Cerebellar cortex (tissue), 1 donor: ENCODE measurements at places on chromosomes 7 and 10.

- DNase-seq = peak; percentile 44
Observed at GRCh38 chr10:35398355-35398754, 62.0 kb downstream of the CCNY start.

DNA sequence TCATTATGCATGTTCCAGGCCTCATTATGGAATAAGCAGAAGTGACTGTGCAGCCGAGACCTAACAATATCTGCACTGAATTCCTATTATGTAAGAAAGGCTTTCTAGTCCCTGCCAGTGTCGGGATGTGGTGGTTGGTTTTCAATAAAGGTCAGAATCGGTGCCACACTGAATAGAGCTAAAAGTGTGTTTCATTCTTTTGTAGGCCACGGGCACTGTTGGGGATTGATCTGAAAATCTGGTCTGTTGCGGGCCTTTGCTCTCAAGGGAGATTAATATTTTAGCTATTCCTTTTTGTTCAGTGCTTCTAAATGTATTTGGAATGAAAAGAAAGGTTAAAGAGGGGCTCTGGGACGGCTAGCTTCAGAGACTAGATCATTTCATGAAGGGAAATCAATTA lies 559.4 kb upstream of the GALNT17 start:
- DNase-seq = no peak

DNA sequence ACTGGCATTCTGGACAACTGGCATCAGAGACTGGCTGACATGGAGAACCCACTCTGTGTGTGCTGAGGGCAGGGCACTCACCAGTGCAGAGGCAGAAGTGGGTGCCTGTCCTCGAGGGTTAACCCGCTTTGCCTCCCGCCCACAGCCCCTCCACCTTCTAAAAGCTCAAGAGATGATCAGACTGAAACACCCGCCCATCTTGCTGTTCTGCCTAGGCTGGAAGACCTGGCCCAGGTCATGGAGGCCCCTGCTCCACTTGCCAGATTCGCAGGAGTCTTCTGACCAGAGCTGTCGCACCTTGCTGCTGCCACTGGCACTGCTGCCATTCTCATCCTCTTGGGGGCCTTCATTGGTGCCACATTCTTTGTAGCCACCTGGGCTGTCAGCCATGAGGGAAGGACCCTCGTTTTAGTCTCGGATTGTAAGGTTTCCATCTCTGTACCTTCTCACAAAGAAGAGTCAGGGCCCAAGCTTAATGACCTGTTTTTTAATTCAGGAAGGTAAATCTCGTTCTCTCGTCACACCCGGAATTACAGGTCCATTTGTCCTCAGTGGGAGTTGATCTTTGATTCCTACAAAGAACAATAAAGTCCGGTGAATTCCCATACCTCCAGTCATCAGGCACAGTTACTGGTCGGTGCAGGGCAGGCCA lies 1.9 kb downstream of the CYREN start:
- DNase-seq = no peak

DNA sequence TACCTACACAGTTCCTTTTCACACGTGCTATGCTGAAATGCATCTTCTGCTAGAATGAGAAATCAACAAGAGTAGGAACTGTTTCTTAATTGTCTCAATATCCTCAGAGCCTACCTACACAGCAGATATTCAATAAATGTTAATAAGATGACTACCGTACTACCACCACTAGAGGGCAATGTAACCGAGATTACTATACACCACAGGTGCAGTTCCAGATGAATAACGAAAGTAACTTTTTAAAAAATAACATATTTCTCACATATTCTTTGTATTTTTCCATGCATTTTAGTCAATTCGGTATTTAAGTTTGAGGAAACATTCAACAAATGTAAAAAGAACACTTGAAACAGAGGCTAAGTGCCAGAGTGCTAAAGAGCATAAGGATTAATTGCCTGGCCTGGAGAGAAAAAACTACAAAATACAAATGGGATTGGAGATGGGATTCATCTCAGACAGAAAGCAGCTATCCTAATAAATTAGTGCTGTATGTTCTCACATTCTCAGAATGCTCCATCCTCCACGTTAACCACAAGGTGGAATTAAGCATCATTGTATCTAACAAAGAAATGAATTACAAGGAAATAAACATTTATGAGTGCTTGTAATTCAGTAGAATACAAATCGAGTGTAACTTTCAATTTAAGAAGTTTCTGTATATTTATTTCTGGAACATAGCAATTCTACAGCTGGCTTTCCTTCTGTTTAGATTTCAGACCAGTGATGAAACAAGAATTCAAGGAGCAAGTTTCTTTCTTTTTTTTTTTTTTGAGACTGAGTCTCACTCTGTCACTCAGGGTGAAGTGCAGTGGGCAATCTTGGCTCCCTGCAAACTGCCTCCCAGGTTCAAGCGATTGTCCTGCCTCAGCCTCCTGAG lies 20.3 kb upstream of the HECTD2 start:
- peak; percentile 79 for DNase-seq

DNA sequence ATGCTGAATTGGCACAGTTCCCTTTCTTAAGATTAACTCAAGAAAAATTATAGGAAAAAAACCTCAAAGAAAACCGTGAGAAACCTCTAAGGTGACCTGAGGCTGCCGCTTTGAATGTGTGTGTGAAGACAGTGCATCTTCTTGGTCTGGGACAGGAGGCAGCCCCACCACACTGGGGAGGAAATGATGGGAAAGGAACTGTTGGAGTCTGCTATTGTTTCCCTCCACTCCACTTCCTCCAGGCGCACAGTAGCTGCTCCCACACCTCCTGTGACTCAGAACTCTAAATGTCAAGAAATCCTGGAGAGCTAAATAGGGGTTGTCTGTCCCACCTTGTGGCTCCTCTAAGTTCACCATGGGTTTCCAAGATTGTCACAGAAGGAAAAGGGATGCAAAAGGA lies 179.4 kb downstream of the PDE1C start:
- no peak for DNase-seq

- no peak for DNase-seq
Observed at GRCh38 chr7:104926601-104927041, 87.4 kb upstream of the KMT2E start.

DNA sequence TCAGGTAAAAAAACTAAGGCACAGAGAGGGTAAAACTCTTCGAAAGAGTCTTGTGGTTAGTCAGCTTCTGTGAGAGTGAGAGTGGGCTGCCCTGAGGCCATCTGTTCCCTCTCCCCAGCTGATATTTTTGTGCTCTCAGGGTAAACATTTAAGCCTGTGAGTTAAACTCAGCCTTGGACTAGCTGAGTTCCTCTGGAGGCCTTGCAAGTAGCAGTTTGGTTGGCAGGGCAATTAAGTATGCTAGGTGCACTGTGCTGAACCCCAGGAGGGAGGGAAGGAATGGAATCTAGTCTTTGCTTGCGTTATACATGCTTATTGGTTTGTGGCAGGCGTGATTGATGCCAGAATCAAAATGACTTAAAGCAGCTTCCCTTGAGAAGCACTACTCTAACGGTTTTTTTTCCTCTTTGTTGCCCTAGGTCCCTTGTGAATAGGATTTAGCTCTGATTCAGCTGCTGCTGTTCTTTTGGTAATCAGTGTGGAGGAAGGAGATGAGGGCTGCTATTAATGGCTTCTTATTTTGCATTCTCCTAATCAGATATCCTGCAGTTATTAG lies 140.2 kb downstream of the AUTS2 start:
- no peak for DNase-seq

- DNase-seq = no peak
Observed at GRCh38 chr7:31020652-31021051, 31.5 kb upstream of the ADCYAP1R1 start.

- no peak for DNase-seq
Observed at GRCh38 chr7:32658034-32658433, 162.7 kb downstream of the AVL9 start.

- DNase-seq = no peak
Observed at GRCh38 chr7:78111386-78111785, 312.8 kb downstream of the PHTF2 start.

GRCh38 chr7:157380416-157380815 lies 43.6 kb downstream of the DNAJB6 start:
- no peak for DNase-seq

DNA sequence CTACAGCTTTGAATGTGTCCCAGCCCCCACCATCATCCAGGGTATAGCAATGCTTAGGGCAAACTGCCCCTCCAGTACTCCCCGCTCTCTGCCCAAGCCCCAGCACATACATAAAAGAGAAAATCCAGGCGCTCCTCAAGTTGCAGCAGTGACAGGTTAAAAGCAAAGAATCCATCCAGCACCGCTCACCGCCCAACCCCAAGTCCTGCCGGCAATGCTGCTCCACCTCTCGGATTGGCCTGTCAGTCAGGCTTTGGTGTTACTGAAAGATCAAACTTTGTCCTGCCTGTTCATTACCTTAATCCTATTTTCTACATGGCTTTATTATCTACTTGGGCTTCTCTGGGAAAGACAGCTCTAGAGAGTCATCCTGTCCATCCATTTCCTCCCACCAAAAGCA lies 31.9 kb downstream of the DPCD start:
- DNase-seq = no peak
